ENCODE measurements at places on chromosomes 2 and 18.
A peak's percentile ranks its signal among the peaks of the same experiment; 100 is the strongest.

DNA sequence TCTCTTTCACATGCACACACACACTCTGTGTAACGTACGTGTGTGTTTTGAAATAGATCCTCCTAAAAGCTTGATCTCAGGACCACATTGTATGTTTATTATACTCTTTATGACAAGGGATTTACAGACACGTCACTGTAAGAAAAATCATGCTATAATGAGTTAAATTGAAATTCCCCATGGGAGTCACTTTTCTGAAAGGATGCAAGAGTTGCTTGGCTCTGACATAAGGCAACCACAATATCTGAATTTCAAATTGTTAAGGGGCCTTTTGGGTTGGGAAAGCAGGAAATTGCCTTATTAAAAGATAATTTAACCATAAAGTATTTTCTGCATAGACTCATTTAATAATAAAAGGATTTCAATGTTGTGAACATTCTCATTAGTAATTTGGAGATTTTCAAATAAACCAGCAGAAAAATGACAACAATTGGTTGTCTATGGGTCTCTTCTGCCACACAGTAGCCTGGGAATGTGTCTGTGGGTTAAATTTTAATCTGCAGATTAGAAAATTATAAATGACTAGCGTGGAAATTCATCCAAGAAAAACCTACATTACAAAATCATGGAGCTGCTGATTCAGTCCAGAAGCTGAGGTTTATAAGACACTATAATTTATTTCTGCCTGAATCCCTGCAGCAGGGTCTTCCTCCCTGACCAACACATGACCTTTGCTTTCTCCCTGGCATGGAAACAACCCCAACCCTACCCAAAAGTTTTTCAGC lies 75.9 kb upstream of the PID1 start:
- no peak for DNase-seq

GRCh38 chr2:163649080-163649479 lies 86.7 kb downstream of the FIGN start:
- DNase-seq, result no peak

- DNase-seq, result no peak
Measured at GRCh38 chr2:207897541-207898353, 127.6 kb downstream of the PLEKHM3 start.

GRCh38 chr2:7356909-7357584 lies 439.8 kb downstream of the RNF144A start:
- no peak for DNase-seq

- DNase-seq, result no peak
Measured at GRCh38 chr2:172334988-172335387, 92.4 kb upstream of the ITGA6 start.

DNA sequence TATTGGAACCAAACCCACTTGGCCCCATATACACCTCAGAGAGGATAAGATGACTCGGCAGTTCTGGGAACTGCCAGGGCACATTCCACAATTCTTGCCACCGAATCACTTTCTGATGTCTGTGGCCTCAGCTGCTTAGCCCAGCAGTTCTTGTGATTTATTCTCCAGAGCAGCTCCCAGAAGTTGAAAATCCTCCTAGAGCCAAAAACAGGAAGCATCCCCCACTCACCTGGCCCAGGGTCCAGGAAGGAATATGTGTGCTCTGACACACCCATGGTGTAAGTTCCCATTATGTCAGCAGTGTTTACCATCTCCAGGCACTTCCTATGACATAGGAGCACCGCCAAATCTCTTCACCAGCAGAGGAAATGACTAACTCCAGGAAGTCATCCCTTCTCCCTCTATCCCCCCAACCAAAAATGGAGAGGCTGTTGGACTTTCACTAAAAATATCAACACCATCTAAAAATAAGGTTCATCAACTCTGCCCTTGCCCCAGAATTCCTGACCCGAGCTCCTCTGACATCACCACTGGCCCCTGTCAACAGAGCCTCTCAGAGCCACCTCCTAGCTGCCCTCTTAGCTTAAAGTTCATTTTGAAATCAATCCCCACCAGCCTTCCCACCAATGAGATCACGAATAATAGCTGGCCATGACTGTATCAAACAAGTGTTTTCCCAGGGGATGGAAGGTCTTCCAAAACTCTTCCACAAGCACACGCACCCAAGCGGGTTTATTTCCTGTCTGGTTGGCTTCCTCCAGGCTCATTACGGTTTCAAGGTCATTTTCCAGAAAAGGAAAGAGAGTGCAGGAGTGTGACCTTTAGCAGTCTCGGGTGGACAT lies 223.1 kb upstream of the PARD3B start:
- no peak for DNase-seq

GRCh38 chr2:229780856-229781773 lies 66.8 kb upstream of the DNER start:
- no peak for DNase-seq

DNA sequence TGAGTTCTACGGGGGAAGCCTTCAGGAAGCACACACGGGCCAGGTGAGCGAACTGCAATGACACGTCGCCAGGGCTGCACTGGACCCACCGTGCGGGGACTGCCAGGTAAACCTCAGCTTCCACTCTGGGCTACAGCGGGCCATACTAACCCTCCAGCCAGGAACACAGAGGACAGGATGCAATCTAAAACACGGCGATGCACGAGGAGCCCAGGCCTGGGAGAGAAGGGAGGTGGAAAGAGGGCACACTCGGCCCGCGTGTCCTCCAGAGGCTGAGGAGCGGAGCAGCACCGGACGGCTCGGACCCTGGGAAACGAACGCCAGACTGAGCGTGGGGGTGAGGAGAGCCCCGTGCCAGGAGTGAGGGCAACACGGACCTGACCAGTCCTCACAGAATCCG lies 69.3 kb downstream of the HDAC4 start:
- no peak for DNase-seq

GRCh38 chr2:61898810-61899209 lies 6.7 kb upstream of the COMMD1 start:
- no peak for DNase-seq

GRCh38 chr2:107402330-107402729 lies 424.4 kb upstream of the RGPD4 start:
- no peak for DNase-seq

DNA sequence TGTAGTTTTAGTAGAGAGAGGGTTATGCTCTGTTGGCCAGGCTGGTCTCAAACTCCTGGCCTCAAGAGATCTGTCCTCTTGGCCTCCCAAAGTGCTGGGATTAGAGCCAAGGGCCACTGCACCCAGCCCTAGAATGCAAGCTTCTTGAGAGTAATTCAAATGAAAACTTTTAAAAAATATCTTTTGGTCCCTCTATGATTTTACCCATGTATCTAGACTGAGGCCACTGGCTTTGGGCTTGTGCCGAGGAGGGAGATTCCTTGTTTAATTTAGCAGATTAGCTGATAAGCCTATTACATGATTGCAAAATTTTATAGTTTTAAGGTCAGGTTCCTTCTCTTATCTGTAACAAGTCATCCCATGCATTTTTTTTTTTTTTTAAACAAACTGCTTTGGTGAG lies 59.5 kb upstream of the CCDC195 start:
- no peak for DNase-seq

DNA sequence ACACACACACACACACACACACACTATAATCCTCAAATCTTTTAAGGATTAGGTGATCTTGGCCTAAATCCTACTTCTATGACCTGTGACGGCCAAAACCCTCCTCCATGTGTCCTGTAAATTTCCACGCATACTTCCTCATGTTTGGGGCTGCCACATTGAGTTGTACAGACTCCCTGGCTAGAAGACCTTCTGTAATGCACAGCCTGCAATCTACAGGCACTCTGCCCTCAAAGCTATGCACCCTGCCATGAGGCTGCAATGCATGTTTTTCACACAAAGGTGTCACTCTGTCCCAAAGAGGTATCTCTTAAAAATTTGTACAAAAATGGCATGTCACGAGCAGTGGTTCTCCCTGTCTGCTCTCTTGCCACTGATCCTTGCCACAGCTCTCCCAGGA lies 26.4 kb upstream of the B4GALT6 start:
- DNase-seq, result no peak

DNA sequence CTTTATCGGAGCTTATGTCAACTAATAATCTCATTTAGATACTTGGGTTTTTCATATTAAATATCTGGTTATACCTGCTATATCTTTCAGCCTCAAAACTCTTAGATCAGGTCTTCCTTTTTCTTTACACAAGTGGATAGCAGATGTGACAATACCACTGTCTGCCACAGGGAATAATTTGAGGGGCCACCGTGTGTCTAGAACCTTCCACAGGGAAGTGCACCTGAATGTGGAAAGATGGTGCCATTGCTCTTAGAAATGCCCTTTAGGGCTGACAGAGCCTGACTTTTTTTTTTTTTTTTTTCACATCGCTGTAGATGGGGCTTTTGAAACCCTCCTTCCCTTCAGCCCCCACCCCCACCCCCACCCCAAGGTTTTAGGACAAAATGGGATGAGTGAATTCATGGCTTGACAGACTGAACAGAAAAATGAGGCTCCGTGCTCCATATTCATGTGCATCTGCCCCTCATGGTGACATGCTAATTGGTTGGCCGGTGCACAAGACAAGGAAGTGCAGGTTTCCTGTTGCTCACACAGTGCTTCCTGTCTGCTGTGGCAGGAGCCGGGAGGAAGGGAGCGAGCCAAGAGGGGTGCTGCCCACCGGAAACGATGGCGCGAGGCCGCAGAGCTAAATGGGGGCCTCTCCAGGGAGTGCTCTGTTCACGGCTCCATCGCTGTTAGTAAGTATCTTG lies 246.0 kb downstream of the LDLRAD4 start:
- peak; percentile 83 for DNase-seq

Measured in activated CD4-positive, alpha-beta memory T cell treated with anti-CD3 and anti-CD28 coated beads for 36 hours (primary cell).